DND-41 (cell line): ENCODE measurements at places on chromosomes 13 and 19.

GRCh38 chr19:51567583-51567982 is 3.5 kb upstream of the ZNF175 start:
- H3K4me3 ChIP-seq = no peak overlapping the region
- H3K36me3 ChIP-seq = peaks cover 3% of the 10 kb centered on the region
- peaks cover 7% of the 10 kb centered on the region for H3K27me3 ChIP-seq
- H3K27ac ChIP-seq = no peak overlapping the region
- H3K4me1 ChIP-seq = peaks cover 17% of the 10 kb centered on the region

GRCh38 chr19:3699741-3700241 is 477 bp downstream of the PIP5K1C start:
- peaks cover 5% of the 10 kb centered on the region; the same call in 1 of the 2 replicates for H3K36me3 ChIP-seq
- peaks cover 27% of the 10 kb centered on the region for H3K4me1 ChIP-seq
- H3K4me3 ChIP-seq = peak overlapping the region; percentile 96
- peak overlapping the region; percentile 76 for H3K27ac ChIP-seq
- H3K27me3 ChIP-seq = no peaks in the 10 kb centered on the region
- DNase-seq = peak; percentile 17

DNA sequence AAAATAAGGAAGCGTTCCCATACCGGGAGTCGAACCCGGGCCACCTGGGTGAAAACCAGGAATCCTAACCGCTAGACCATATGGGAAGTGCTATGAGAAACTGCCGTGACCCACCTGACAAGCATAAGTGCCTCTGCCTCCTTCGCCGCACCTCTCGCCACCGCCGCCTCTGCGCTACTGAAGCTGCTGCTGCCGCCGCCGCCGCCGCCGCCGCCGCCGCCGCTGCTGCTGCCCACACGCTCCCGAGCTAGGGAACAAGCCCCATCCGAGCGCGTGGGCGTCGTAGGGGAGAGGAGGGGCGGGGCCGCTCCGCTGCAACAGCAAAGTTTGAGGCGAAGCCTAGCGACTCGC is 610 bp upstream of the WBP4 start:
- H3K27me3 ChIP-seq = no peaks in the 10 kb centered on the region
- peaks cover 59% of the 10 kb centered on the region for H3K4me1 ChIP-seq
- peaks cover 20% of the 10 kb centered on the region for H3K36me3 ChIP-seq
- H3K4me3 ChIP-seq = peak overlapping the region; percentile 87
- H3K27ac ChIP-seq = peak overlapping the region; percentile 98

GRCh38 chr13:39451301-39451700 is 151.7 kb downstream of the LHFPL6 start:
- H3K27ac ChIP-seq = no peak overlapping the region
- no peaks in the 10 kb centered on the region for H3K36me3 ChIP-seq
- H3K27me3 ChIP-seq = no peaks in the 10 kb centered on the region
- no peaks in the 10 kb centered on the region for H3K4me1 ChIP-seq

DNA sequence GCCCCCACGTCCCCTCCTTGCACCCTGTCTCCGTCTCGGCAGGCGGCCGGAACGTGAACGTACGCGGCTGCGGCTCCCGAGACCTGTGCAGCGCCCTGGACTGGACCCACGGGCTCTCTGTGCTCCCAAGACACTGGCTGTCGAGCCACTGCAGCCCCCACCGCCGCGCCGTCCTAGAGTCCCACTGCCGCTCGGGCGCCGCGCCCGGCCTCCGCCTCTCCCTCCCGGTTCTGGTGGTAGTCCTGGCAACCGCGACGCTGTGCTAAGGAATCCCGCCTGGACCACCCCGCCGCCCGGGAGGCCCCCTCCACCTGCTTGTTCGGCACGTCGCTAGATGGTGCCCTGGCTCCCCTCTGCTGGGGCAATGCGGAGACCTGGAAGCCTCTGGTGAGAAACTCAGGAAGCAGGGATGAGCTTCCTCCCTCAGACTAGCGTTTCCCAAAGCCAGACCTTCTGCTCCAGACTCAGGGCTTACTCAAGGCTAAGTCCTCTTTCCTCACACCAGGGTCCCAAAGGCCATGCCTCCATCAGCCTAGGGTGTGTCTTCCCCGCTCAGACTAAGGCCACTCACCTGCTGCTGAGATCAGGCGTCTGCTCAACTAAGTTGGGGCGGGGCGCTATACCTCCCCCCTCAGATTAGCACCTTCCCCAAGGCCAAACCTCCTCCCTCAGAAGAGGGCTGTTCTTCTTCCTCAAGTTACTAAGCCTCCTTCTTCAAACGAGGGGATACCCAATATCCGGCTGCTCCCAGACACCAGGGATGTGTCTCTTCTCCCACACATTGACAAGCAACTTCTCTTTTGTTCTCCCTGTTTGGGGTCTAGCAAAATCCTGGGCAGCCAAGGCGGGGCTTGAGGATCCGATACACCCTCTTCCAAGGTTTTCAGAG is 16.1 kb upstream of the IRGC start:
- H3K4me1 ChIP-seq = no peaks in the 10 kb centered on the region
- no peak overlapping the region for H3K27ac ChIP-seq
- no peaks in the 10 kb centered on the region for H3K36me3 ChIP-seq

GRCh38 chr19:18386543-18387271 is 749 bp downstream of the GDF15 start:
- H3K27me3 ChIP-seq = peaks cover 14% of the 10 kb centered on the region
- no peaks in the 10 kb centered on the region for H3K36me3 ChIP-seq
- no peak for DNase-seq
- H3K27ac ChIP-seq = no peak overlapping the region
- peaks cover 15% of the 10 kb centered on the region for H3K4me1 ChIP-seq

- H3K4me1 ChIP-seq = no peaks in the 10 kb centered on the region
- DNase-seq = no peak
- no peaks in the 10 kb centered on the region for H3K27me3 ChIP-seq
- no peak overlapping the region for H3K27ac ChIP-seq
These were observed 13.1 kb downstream of the ITM2B start for GRCh38 chr13:48246102-48246501.

DNA sequence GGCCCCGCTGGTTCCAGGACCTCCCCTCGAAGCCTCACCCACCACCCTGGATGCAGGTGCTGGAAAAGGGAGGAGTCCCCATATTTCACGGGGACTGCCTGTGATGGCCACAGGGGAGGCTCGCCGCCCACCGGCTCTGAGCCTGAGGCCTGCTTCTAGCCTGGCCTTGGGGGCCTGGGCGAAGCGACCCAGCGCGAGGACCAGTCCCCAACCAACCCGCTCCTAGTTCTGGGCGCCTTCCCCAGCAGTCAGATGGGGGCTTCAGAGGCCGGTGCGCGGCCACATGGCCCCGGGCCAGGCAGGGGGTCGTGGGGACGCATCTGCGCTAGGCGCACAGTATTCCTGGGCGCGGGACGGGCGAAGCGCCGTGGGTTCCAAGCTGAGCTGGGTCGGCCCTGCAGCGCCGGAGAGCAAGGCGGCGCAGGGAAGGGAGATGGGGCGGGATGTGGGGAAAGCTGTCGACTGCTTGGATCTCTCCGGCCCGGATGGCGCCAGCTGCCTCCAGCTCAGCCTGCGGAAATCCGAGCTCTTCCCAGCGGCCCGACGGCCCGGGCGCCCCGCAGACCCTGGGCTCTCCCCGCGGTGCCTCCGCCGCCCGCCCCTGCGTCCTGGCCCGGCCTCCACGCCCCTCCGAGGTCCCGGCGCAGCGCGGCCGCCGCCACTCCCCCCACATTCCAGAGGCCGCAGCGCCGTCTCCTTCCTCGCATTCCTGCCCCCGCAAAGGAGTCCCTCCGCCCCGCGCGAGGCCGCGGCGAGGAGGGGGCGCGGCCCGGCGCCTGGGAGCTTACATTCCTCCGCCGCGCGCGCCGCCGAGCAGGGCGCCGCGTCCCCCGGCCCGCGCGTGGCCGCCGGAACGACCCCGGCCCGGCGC is at the start of gene WTIP:
TSS of gene WTIP (plus strand) at position 788 of the 871 bp plus-strand sequence. CDS start 217 bp downstream, outside the sequence.
- H3K4me1 ChIP-seq = no peaks in the 10 kb centered on the region
- H3K27ac ChIP-seq = no peak within 1 kb of the TSS
- H3K4me3 ChIP-seq = no peak within 1 kb of the TSS
- no peaks in the 10 kb centered on the region for H3K36me3 ChIP-seq

DNA sequence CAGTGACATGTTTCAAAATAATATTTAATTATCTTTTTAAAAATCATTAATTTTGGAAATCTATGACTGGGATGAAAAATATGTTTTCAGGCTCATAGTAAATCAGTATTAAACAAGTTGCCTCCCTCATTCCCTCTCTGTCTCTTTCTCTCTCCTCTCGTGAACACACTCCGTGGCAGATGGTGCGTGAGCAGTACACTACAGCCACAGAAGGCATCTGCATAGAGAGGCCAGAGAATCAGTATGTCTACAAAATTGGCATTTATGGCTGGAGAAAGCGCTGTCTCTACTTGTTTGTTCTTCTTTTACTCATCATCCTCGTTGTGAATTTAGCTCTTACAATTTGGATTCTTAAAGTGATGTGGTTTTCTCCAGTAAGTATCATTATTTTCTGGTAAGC is 22.7 kb downstream of the SGCG start:
- no peaks in the 10 kb centered on the region for H3K36me3 ChIP-seq
- H3K4me1 ChIP-seq = no peaks in the 10 kb centered on the region
- DNase-seq = no peak

GRCh38 chr13:113196970-113197737 is 11.3 kb downstream of the PCID2 start:
- H3K36me3 ChIP-seq = peaks cover 80% of the 10 kb centered on the region
- no peak for DNase-seq
- H3K4me3 ChIP-seq = no peak overlapping the region
- H3K27ac ChIP-seq = no peak overlapping the region
- no peaks in the 10 kb centered on the region for H3K27me3 ChIP-seq
